ENCODE measurements at places on chromosomes 1 and 21.
A peak's percentile ranks its signal among the peaks of the same experiment; 100 is the strongest.

DNA sequence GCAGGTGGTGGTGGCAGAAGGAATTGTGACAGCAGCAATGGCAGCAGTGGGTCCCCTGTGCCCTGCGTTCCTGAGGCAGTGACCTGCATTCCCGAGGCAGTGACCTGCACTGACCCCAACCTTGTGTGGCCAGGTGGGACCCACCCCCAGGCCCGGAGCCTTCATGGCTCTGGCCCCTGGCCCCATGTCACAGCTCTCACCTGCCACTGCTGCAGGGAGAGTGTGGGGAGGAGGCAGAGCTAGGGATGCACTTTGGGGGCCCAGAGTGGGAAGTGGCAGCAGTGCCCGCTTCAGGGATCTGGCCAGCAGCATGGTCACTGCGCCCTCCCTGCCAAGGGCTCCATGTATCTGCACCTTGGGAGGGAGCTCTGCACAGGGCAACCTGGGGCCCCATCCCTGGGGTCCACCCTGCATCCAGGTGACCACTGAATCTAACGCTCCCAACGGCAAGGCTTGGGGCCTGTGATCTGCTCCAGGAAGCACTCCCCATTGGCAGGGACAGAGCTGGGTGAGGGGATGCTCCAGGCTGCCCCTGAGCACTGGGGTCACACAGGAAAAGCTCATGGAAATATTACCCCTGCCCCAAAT, 618.6 kb downstream of the RWDD3 start:
- DNase-seq, result no peak

- no peak for DNase-seq
Observed at GRCh38 chr1:248890549-248891498, 15.2 kb upstream of the PGBD2 start.

GRCh38 chr1:56289260-56289659, 290.1 kb downstream of the PLPP3 start:
- DNase-seq, result no peak

- no peak for DNase-seq
Observed at GRCh38 chr1:200638073-200638472, 17.5 kb upstream of the KIF14 start.

DNA sequence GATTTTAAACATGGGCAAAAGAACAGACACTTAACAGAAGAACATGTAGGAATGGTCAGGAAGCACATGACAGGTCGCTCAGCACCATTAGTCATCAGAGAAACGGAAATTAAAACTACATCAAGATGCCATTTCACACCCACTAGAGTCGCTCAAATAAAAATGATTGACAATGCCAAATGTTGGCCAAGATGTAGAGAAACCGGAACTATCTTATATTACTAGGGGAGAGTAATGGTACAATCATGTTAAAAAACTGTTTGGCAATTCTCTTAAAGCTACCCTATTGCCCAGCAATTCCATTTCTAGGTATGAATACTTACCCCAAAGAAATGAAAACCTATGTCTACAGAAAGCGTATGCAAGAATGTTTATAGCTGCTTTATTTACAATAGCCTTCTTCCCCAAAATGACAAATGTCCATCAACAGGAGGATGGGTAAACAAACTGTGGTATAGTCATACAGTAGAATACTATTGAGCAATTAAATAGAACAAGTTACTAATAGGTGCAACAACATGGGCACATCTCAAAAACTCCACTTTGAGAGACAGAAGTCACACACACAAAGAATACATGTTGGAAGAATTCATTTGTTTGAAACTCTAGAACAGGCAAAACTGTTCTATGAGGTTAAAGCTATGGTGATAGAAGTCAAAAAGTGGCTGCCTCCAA, 92.8 kb downstream of the ETS2 start:
- DNase-seq, result no peak

DNA sequence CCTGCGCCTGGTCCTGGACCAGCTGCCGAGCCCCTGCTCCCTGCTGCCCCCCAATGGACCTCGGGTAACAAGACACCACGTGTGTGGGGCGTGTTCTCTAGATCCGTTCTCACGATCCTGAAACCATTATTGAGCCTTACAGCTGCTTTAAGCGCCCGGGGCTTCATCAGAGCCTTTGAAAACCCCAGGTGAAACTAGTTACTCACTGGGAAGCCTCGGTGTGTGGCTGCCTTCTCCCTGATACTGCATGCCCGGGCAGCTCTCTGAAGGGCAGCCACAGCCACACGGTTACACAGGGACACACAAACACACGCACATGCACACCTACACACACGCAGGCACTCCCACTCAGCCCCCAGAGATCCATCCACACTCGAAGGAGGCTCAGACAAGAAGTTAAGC, 5.3 kb downstream of the HES2 start:
- peak; percentile 53 for DNase-seq

- no peak for DNase-seq
Observed at GRCh38 chr1:224673141-224673540, 57.0 kb downstream of the CNIH3 start.

GRCh38 chr1:83511146-83511726, 487.7 kb downstream of the TTLL7 start:
- DNase-seq, result no peak

GRCh38 chr21:38920631-38921398, 115.1 kb downstream of the ETS2 start:
- DNase-seq, result no peak

- no peak for DNase-seq
Observed at GRCh38 chr21:36576441-36576840, 96.5 kb upstream of the CLDN14 start.

DNA sequence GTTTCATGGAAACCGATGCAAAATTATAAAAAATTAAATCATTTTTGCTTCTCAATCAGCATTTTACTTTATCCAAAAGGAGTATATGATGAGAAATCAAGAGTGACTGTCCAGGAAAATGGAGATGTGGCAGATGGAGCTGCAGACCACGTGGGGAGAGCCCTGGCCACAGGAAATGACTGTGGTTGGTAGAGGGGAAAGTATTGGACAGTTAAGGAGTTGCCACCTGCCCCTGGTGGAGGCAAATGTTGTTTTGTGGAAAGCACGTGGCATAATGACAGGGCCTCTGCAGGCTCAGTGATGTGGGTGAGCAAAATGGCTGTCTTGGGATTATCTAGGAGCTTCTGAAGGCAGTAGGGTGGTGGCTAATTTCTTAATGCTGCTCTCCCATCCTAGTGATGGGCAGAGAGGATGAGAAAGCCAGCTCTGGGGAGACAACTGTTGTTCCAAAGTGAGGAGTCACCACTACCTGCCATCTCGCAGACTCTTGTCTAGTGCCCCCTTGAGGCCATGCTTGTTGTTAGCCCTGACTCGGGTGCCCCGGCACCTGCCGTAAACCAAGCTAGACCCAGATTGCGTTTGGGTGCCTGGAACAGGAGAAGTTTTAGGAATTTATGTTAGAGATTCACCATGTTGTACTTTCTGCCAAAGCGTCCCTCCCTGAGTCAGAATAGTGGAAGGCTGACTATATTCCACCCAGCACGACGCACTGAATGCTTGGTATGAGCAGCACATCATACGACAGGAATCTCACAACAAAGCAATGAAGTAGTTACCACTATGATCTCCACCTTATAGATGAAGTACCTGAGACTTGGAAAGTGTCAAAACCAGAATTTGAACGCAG, 144.0 kb downstream of the ROR1 start:
- no peak for DNase-seq

DNA sequence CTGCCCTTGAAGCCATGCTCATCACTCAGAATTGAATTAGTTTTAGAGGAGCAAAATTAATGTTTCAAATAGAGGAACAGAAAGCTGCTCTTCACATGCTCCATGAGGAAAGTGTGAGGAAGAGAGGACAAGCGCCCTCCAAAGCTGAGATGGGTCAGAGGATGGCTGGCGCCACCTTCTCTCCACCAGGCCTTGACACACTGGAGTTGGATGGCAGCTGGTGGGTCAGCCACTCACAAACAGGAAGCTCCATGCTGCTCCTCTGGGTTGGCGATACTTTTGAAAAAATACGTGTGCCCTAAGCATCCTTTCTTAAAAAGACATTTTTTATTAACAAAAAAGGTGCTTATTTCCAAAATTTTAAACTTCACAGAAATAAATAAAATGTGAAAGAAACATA, 3.1 kb upstream of the CD2 start:
- DNase-seq, result no peak

- DNase-seq, result no peak
Observed at GRCh38 chr1:6956488-6957159, 171.4 kb downstream of the CAMTA1 start.

DNA sequence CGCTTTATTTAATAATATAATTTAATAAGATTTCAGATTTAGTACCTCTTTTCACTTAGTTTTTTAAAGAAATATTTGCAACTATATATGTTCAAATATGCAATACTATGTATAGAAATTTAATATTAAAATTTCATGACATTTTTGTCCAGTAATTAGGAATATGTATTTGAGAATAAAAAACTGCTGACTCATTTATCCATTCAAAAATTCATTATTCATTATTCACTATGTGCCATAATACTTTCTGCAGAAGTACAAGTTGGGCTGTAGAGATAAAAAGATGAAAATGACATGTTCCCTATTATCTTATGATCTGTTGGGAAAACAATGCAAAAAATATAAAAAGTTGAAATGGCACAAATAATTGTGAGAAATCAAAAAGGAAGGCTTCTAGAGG, 3.4 kb upstream of the C1orf53 start:
- DNase-seq, result no peak

DNA sequence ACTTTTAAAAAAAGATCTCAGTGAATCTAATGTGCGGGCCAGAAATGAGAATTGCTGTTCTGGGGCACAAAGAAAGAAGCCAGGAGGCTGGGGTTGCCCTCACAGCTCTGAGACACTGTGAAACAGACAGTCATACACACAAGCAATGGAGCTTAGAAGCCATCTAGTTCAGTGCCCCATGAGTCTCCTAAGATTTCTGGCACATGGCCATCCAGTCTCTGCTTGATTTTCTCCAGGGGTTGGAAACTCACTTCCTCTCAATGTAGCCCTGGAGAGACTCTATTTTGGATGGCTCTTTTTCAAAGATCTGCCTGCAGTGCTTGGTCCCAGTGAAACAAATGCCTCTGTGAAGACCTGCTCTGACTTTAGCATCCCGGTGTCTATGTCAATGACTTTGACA, 38.6 kb downstream of the KCNN3 start:
- no peak for DNase-seq

- DNase-seq, result no peak
Observed at GRCh38 chr1:145972580-145972979, 8.1 kb downstream of the POLR3GL start.

DNA sequence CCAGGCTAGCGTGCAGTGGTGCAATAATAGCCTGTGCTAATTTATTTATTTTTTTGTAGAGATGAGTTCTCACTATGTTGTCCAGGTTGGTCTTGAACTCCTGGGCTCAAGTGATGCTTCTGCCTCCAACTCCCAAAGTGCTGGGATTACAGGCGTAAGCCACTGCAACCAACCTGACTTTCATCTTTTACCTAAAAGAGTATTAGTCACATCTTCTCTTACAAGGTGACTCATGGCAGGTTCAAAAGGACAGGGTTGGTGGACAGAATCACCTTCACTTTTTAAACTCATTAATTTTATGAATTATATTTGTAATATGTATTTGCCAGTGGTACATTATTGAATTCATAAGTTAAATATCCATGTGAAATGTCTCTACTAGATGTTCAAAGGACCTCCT, 18.1 kb downstream of the JAM2 start:
- no peak for DNase-seq

GRCh38 chr1:204520834-204521709, 4.9 kb downstream of the MDM4 start:
- no peak for DNase-seq

DNA sequence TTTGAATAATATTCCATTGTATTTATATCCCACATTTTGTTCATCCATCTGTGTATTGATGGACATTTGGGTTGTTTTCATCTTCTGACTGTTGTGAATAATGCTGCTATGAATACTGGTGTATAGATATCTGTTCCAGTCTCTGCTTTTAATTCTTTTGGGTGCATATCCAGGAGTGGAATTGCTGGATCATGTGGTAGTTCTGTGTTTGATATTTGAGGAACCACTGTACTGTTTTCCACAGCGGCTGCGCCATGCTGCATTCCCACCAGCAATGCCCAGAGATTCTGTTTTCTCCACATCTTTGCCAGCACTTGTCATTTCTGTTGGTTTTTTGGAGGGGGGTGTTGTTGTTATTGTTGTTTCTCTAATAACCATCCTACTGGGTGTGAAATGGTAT, 131.6 kb upstream of the KIF26B start:
- DNase-seq, result no peak

DNA sequence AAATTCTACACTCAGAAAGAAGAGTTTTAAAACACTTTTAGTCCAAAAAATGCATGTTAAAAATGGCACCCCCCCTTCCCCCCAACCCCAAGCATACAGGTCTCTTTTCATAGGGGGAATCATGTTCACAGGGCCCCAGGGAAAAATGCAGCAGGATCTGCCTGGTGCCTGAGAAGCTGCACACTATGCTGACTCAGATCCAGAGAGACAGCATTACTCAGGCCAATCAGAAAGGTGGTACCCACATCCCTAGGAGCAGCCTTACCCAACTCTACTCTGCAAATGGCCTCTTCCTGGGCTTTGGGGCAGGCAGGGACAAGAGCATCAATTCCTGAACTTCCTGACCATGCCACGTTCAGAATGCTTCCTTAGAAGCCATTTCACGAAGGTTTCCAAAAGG, 119.0 kb downstream of the HIVEP3 start:
- no peak for DNase-seq

GRCh38 chr1:226674892-226675714, 64.0 kb downstream of the ITPKB start:
- DNase-seq, result no peak

GRCh38 chr1:43834280-43835081, 99.1 kb upstream of the ARTN start:
- DNase-seq, result no peak

GRCh38 chr1:172770071-172770470, 111.2 kb downstream of the FASLG start:
- no peak for DNase-seq

GRCh38 chr1:29793653-29794348, 557.5 kb downstream of the PTPRU start:
- DNase-seq, result no peak

GRCh38 chr1:165426745-165427144, 18.2 kb downstream of the RXRG start:
- DNase-seq, result no peak

DNA sequence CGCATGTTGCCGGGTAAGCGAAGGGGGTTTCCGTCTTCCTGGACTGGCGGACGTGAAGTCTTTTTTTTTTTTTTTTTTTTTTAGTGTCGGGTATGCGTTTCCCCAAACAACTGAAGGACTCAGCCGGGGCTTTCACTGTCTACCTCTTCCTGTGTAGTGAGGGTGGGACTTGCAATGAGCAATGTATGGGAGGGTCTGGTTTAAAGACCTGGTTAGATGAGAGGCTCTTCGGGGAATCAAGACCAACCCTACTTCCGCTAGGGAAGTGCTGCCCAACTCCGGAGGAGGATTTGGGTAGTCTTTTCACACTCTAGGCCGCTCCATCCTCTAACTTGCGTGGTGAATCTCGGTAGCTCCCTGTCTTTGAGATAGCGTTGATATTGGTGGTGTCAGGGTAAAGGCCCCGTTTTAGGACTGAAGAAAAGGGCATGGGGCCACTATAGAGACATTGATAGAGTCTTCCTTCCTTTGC, 754 bp downstream of the PRRC2C start:
- DNase-seq, result no peak

All from activated CD4-positive, alpha-beta T cell treated with anti-CD3 and anti-CD28 coated beads, Interleukin-2, amount 50 U/mL, for 24 hours (primary cell).